ENCODE measurements at places on chromosomes 16 and 17.

DNA sequence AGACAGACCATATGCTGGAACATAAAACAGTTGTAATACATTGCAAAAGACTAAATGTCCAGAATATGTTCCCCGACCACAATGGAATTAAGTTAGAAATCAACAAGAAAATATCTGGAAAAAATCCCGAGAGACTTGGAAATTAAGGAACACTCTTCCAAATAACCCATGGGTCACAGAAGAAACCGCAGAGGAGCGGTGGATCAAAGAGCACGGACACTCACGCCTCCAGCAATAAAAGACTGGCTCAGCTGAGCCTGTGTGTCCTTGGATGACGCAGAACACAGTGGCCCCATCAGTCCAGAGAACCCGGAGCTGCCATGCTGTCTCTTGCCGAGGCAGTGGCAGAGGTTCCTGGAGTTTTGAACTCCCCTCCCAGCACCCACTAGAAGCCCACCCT is 30.9 kb upstream of the FOXF1 start:
- no peak for DNase-seq

GRCh38 chr17:48139944-48140343 is 32.4 kb downstream of the SNX11 start:
- no peak for DNase-seq

DNA sequence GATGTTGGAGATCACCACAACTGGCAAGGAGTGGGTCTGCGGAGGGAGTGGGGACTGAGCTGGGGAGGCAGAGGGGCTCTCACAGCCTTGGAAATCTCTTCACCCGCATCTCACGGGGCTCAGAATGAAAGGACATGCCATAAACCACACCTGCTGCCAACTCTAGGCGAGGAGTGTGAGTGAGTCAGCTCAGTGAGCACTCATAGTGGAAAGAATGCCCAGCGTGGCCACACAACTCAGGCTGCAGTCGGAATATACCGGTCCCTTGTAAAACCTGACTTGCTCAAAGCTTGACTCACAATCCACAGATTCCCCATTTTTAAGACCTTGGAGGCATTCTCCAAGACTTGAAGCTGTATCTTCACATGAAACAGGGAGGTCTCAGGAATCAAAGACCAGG is 36.7 kb downstream of the STAT5A start:
- no peak for DNase-seq

DNA sequence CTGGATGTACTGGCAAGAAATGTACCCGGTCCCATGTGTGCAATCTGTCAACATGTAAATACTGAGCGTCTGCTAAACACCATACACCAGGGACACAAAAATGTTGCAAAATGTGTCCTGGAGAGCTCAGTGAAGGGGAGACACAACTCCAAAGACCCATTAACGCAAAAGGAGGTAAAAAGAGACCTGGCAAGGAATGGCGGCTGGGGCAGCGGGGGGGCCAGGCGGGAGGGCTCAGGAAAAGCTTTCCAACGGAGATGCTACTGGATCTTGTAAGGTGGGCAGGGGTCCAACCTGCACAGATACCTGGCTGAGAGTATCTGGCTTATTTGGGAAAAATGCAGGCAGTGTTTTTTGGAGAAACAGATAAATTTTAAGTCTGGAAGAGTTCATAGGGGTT is 40.7 kb downstream of the ADCY9 start:
- DNase-seq: no peak

GRCh38 chr16:50681021-50681885 is at the start of gene SNX20:
TSS of gene SNX20 (minus strand) at chr16:50681312. CDS start at chr16:50677526, 3,786 bp downstream.
- no peak for DNase-seq

DNA sequence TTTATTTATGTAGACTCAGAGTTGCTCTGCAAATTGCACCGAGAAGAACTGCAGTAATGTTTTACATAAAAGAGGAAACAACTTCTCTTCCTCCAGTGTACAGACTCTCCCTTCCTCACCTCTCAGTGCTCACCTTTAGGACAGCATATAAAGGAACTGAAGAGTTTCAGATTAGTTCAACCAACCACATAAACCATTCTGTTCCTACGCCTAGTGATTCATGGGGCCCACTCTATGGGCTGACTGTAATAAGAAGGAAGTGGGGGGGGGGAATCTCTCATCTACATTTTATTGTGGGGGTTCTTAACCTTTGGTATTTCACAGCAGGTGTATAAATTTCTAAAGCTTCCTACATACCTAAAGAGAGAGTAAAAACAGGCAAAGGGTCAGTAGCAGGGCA is 18.3 kb downstream of the ZSWIM7 start:
- no peak for DNase-seq

DNA sequence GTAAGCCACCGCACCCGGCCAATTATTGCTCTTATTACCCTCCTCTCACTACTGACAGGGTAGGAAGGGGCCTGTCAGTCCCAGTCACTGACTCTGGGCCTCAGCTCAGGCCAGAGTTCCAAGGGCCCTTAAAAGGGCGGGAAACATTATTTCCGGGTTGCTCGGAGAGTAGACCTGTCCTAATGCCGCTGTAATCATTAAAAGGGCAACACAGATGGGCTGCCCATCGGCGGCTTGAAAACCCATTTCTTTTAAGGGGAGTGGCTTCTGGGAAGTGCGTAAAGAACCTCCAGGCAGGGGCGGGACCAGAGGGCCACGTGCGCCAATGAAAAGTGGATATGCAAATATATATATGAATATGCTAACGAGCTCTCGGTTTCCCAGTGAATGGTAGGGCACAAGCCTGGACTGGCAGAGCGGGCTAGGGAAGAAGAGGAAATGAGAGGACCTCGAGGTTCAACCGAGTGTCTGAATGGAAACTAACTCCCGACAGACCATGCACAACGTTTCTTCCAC is 26.6 kb downstream of the PIPOX start:
- DNase-seq: peak; percentile 56

DNA sequence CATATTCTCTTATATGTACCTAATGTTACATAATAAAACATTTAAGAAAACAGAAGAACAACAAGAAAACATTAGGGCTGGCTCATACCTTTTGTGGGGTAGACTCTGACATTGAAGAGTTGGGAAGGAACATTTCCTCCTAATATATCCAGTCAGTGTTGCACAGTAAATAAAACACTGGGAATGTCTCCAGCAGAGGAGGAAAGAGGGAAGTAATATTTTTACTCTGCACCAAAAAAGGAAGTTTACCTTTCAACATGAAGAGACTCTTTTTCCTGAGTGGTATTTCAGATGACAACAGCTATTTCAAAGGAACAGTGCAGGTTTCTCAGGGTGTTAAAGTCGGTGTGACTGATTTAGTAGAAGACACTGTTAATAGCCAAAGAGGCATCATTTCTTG is 31.9 kb downstream of the EPN2 start:
- no peak for DNase-seq

- DNase-seq: no peak
Observed at GRCh38 chr16:68961778-68962402, 118.6 kb downstream of the TANGO6 start.

DNA sequence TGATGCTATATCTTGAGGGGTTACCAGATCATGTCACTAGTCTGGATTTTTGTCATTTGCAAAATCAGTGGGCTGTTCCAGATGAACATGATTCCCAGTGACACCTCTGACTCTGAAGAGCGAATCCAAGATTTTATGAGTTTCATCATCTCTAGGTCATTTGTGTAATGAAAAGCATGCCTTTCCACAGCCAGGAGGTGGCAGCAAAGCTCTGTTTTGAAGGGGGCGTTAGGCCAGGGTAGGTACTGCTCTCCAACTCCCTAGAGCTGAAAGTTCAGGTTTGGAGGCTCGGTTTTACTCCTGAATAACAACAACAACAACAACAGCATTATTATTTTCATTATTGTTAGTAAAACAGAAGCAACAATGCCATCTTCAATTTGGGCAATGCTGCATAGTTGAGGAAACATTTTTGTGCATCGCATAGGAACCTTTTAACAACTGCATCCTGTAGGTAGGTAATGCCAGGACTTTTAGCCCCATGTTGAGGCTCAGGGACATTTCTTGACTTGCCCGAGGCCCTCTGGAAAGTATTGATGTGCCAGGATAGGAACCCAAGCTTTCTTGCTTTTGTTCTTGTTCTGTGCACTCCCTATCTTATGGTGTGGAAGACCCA is 77.0 kb downstream of the MYH13 start:
- peak; percentile 48 for DNase-seq

DNA sequence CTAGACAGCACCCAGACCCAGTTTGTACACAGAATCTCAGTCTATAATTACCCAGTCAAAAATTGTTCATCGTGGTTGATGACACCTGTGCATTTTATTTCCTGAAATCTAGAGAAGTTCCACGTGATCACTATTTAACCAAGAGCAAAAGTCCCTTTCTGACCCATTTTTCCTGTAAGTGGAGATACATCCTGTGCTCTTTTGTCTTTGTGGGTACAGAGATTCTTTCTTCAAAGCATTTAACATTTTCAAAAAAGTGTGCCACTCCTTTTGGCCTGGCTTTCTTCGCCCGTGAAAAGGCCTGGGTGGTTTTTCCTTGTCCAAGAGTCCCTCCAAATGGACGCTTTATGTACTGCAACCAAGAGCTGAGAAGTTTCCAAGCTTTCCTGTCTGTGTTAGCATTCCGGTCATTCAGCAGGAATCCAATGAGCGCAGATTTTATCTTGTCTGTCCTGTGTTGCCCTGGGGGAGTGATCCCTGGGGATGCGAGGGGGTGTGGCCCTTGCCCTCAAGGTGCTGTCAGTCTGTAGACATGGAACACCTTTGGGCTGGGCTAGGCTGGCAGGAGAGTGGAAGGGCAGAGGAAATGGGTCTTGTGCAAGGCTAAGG is 161.1 kb upstream of the CACNG5 start:
- DNase-seq: peak; percentile 62

- DNase-seq: no peak
Observed at GRCh38 chr16:16007743-16008111, 58.3 kb downstream of the ABCC1 start.

GRCh38 chr16:1075546-1075945 is 3.0 kb downstream of the SSTR5 start:
- DNase-seq: no peak

DNA sequence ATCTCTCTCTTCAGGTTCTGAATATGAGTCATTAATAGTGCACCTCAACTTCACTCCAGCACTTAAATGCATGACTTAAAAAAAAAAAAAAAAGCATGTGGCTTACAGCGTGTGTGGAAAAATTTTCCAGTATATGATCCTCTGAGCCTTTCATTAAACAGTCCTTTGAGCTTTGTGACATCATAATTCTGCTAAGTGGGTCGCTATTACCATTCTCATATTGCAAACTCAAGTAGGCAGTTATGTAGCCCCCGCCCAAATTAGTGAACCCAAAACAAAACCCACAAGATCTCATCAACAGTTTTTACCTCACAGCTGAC is 672 bp downstream of the CMTR2 start:
- no peak for DNase-seq

- DNase-seq: no peak
Observed at GRCh38 chr17:30352240-30352814, 18.5 kb upstream of the TMIGD1 start.

- no peak for DNase-seq
Observed at GRCh38 chr17:17924131-17924856, 47.9 kb downstream of the TOM1L2 start.

- DNase-seq: no peak
Observed at GRCh38 chr16:53846971-53847370, 143.0 kb downstream of the FTO start.

GRCh38 chr17:3221850-3222249 is 14.4 kb downstream of the OR1A1 start:
- DNase-seq: no peak

DNA sequence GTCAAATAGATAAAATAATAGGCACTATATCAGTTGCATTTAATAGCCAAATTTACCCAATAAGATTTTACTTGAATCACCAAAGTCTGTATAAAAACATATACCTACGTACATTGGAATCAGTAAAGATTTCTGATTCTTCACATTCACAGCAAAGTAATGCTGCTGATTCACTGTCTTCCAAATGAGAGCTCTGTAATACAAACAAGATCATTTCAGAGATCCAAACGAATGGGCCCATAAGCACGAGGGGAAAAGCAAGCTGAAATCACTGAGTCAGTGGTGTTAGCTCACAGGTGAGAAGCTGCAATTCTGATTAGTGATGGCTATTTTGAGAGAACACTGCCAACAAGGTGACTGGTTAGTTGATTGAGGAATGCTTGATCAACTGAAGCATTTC is 81.3 kb downstream of the SSH2 start:
- no peak for DNase-seq

DNA sequence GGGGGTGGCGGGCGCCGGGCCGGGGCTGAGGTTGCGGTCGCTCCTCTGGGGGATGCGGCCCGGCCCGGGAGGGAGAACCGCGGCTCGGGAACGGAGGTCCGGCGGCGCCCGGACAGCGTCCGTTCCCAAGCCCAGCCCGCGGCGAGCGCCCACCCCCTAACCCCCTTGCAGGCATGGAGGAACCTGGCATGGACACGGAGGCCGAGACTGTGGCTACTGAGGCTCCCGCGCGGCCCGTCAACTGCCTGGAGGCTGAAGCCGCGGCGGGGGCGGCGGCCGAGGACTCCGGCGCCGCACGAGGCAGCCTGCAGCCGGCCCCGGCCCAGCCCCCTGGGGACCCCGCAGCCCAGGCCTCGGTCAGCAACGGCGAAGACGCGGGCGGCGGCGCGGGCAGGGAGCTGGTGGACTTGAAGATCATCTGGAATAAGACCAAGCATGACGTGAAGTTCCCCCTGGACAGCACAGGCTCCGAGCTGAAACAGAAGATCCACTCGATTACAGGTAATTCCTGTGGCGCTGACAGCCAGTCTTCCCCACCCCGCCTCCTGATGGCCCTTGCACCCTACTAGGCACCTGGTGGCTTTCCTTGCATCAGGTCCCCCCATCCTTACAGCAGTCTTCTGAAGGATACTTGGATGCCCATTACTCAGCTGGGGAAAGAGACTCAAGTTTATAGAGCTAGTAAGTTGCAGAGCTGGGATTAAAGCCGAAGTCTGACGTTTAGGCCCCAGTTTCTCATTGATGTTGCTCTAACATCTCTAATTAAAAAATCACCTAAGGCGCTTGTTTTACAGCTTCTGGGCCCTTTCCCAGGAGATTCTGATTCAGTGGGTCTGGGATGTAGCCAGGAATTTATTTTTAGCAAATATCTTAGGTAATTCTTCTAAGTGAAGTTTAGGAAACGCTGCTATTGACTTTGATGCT is 514 bp downstream of the UBFD1 start:
- DNase-seq: no peak

- DNase-seq: no peak
Observed at GRCh38 chr16:86504315-86505184, 5.8 kb upstream of the FOXF1 start.

- DNase-seq: peak; percentile 29
Observed at GRCh38 chr16:19289811-19290485, 4.4 kb downstream of the CLEC19A start.

GRCh38 chr17:42311240-42312034 is 23.1 kb downstream of the STAT5A start:
- DNase-seq: peak; percentile 92

DNA sequence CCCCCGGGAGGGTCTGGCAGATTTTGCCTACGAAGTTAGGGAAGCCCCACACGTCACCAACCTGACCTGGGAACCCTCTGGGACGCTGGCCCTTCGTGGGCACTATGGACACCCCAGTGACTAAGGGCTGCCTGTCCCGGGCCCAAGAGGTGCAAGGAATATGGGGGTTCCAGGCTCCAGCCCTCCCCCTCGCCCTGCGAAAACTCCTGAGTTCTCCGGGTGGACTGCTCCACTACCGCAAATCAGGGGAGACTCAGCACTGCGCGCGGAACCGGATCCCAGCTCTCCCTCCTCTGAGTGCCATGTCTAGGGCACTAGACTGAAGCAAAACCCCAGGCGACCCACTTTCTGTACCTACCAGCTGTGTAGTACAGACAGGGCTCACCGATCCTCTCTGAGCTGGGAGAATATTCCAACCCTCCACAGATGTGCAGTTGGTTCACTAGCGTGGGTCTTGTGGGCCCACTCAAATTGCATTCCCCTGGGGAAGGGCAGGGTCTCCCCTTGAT is at the start of gene ARL5C:
ARL5C (minus strand) TSS at position 321 of the 509 bp plus-strand sequence. CDS start 401 bp downstream, outside the sequence.
- DNase-seq: no peak

GRCh38 chr16:17475104-17475503 is 4.3 kb upstream of the XYLT1 start:
- DNase-seq: no peak
